ENCODE measurements at places on chromosomes 2 and 18.

GRCh38 chr2:128289439-128289838 is 29.2 kb downstream of the HS6ST1 start:
- DNase-seq = no peak

- no peak for DNase-seq
These were observed 11.6 kb downstream of the KCNH7 start for GRCh38 chr2:162826921-162827320.

DNA sequence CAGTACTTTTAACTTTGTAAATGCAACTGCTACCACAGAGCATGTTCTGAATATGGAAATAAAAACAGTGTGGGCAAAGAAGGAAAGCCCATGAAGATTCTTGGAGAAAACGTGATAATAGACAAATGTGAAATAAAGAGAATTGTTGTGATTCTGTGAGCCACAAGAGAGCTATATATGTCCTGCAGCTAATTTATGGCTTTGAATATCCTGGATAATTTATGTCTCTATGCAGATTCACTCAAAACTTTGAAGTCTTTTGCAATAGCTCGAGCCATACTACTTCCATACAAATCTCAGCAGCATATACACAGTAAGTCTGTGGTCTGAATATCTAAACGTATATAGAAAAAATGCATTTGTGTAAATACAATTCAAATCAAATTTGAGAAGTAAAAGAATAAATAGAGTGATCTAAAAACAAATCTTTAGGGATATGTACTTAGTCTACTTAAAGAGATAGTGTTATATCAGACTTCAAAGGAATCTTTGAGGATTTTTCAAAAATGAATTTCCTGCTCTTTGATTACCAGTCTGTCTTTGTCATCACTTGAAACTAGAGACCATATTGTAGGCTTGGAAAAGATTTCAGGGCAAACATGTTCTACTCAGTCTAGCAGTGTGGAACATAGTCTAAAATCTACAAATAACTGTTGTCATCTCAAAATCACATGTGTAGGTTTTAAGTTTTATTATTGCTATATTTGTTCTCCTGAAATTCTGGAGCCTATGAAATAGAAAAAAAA is 107.1 kb downstream of the CSRNP3 start:
- DNase-seq = no peak

GRCh38 chr18:58851856-58852255 is 12.8 kb upstream of the ZNF532 start:
- DNase-seq = no peak

- DNase-seq = no peak
These were observed 179.2 kb downstream of the TTC32 start for GRCh38 chr2:19722531-19722971.

Data from nephron progenitor cell (in vitro differentiated cells).